ENCODE measurements at places on chromosomes 3 and 15.
A peak's percentile ranks its signal among the peaks of the same experiment; 100 is the strongest.

DNA sequence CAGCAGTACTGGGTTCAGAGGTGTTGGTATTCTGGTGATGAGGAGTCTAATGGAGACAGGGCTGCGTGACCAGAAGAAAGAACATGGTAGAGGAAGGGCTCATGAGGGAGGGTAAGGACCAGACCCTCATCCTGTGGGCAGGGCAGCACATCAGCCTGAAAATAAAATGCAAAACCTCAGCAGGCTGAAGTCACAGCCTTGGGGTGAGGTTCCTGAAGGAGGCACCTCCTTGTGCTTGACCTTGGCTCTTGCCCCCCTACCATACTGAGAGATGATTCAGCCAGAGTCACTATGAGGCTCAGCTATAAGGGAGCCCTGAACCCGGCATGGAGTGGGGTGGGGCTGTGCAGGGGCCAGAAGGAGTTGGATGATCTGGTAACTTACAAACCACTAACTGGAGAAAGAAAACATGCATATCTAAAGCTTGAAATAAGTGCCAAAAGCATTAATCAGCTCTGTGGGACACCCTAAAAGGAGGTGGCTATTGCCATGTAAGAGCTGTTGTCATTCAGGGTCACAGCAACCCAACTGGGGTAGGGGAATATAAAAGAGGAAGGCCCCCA is 60.2 kb downstream of the CORO2B start:
- H3K36me3 ChIP-seq: no peaks in the 10 kb centered on the region
- H3K4me3 ChIP-seq: no peak overlapping the region
- H3K4me1 ChIP-seq: no peaks in the 10 kb centered on the region
- no peak for DNase-seq
- no peaks in the 10 kb centered on the region for H3K27me3 ChIP-seq

- no peak for DNase-seq
- no peaks in the 10 kb centered on the region for H3K4me1 ChIP-seq
- H3K36me3 ChIP-seq: no peaks in the 10 kb centered on the region
- no peak overlapping the region for H3K4me3 ChIP-seq
- no peaks in the 10 kb centered on the region for H3K27me3 ChIP-seq
- H3K27ac ChIP-seq: no peak overlapping the region
Observed at GRCh38 chr3:41370307-41370706, 171.0 kb downstream of the CTNNB1 start.

GRCh38 chr15:37087131-37087588 is 13.2 kb downstream of the MEIS2 start:
- H3K4me1 ChIP-seq: no peaks in the 10 kb centered on the region

DNA sequence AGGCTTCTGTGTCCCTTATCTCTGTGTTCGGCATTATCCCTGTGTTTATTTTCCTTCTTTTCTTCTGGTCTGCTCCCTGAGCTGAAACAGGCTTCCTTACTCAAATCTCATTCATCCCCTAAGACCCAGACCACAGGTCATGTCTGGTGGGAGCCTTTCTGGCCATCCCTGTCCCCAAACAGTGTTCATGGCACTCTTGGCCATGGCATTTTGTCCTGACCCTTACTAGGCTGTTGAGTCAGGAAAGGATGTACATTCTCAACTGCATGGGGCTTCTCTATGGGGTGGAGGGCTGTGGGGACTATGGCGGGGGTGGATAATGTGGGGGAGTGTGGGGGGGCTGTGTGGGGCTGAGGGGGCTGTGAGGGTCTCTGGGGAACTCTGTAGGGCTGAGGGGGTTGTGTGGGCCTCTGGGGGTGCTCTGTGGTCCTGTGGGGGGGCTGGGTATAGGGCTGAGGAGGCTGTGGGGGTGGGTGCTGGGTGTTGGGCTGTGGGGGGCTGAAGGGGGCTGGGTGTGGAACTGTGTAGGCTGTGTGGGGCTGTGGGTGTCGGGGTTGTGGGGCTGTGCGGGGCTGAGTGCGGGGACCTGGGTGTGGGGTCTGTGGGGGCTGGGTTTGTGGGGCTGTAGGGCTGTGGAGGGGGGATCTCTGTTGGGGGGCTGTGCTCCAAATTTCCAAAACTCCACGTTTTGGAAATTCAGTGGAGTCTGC is 64.3 kb downstream of the KLF13 start:
- peaks cover 6% of the 10 kb centered on the region for H3K27me3 ChIP-seq
- no peaks in the 10 kb centered on the region for H3K36me3 ChIP-seq
- H3K27ac ChIP-seq: no peak overlapping the region

GRCh38 chr3:128066676-128067075 is 14.4 kb downstream of the SEC61A1 start:
- peaks cover 51% of the 10 kb centered on the region for H3K36me3 ChIP-seq
- no peaks in the 10 kb centered on the region for H3K4me1 ChIP-seq
- DNase-seq: no peak
- no peak overlapping the region for H3K27ac ChIP-seq
- H3K4me3 ChIP-seq: no peak overlapping the region

DNA sequence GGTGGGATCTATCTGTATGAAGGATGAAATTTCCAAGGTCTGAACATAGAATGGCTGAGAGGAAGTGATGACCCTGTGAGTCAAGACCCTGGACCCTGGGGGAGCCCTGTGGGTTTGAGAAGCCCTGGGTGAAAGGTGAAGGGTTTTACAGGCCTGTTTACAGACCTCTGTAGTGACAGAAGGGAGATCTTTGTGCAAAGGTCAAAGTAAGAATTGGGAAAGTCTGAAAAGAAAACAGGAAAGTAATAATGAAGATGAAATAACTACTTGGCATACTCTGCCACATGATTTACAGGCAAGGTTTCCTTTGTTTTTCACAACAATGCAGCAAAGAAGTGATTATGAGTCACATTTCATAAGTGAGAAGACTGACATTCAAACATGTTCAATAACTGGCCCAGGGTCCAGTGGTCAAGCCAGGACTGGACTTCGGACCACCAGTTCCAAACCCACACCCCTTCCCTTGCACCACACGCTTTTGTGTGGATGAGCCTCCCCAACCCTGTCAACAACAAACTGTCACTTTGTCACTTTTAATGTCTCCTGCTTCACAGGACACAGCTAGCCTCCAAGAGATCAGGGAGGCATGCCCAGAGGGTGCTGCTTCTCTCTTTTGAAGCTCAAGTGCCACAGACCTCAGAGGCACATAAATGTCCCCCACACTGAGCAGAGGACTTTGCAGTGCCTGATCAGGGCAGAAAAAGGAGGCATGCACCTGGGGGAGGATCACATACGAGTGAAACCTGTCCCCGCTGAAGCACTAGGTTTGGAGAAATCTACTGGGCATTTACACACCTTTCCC is 21.5 kb downstream of the CD86 start:
- no peaks in the 10 kb centered on the region for H3K27me3 ChIP-seq
- peaks cover 42% of the 10 kb centered on the region for H3K4me1 ChIP-seq
- H3K36me3 ChIP-seq: no peaks in the 10 kb centered on the region
- peak overlapping the region; percentile 85 for H3K27ac ChIP-seq
- H3K4me3 ChIP-seq: peak overlapping the region; percentile 82
- DNase-seq: peak; percentile 46

- peak; percentile 23 for DNase-seq
- H3K36me3 ChIP-seq: peaks cover 5% of the 10 kb centered on the region
- peak overlapping the region; percentile 97 for H3K27ac ChIP-seq
Observed at GRCh38 chr15:92901072-92901761, 1.1 kb downstream of the CHD2 start.

- H3K4me1 ChIP-seq: no peaks in the 10 kb centered on the region
- H3K36me3 ChIP-seq: no peaks in the 10 kb centered on the region
- DNase-seq: no peak
Observed at GRCh38 chr3:49665822-49666519, 8.2 kb upstream of the APEH start.

- H3K27me3 ChIP-seq: no peaks in the 10 kb centered on the region
- H3K4me3 ChIP-seq: no peak overlapping the region
- H3K36me3 ChIP-seq: no peaks in the 10 kb centered on the region
- peaks cover 13% of the 10 kb centered on the region for H3K4me1 ChIP-seq
Observed at GRCh38 chr15:54506977-54507524, 528.8 kb downstream of the UNC13C start.

DNA sequence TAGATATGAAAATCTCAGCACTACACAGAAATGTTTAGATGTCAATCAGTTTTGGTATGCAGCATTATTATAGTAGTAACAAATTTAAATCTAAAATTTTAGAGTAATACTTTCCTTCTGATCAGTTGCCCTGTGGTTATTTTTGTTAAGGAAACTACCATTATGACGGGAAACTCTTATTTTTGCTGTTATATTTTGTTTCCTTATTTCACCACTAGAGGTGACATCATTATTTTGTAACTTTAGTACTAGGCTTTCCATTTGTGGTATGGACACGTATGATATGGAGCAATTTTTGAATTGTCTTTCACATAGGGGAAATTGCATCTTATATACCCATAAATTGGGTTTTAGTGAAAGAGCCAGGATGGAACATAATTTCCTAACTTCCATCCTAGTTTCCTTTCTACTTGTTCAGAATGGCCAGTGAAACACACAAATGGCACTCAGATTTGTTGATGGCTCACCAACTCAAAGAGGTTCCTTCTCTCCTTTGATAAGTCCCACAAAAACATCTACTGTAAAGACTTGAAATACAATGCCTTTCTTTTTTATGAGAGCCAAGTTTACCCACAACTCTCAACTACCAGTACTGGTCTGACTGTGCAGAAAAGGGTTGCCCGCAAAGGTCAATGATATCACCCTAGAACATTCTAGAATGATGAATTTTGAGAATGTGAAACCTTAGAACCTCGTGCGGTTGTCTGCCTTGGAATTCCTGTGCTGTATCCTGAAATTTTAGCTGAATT is 19.4 kb upstream of the PPP4R2 start:
- no peak overlapping the region for H3K4me3 ChIP-seq
- no peak for DNase-seq
- H3K36me3 ChIP-seq: no peaks in the 10 kb centered on the region
- H3K4me1 ChIP-seq: no peaks in the 10 kb centered on the region
- H3K27ac ChIP-seq: no peak overlapping the region

GRCh38 chr3:42148982-42149432 is 57.9 kb downstream of the TRAK1 start:
- no peaks in the 10 kb centered on the region for H3K4me1 ChIP-seq
- no peaks in the 10 kb centered on the region for H3K27me3 ChIP-seq
- no peaks in the 10 kb centered on the region for H3K36me3 ChIP-seq
- no peak overlapping the region for H3K27ac ChIP-seq
- H3K4me3 ChIP-seq: no peak overlapping the region

GRCh38 chr3:99699841-99700240 is 61.4 kb downstream of the COL8A1 start:
- no peak overlapping the region for H3K27ac ChIP-seq
- H3K36me3 ChIP-seq: no peaks in the 10 kb centered on the region
- DNase-seq: peak; percentile 2
- no peaks in the 10 kb centered on the region for H3K4me1 ChIP-seq

GRCh38 chr3:125156456-125156855 is 56.1 kb downstream of the SLC12A8 start:
- no peak overlapping the region for H3K4me3 ChIP-seq
- no peaks in the 10 kb centered on the region for H3K36me3 ChIP-seq
- H3K27me3 ChIP-seq: no peaks in the 10 kb centered on the region
- H3K27ac ChIP-seq: no peak overlapping the region
- H3K4me1 ChIP-seq: peaks cover 7% of the 10 kb centered on the region

GRCh38 chr3:153169793-153170383 is 7.9 kb downstream of the RAP2B start:
- H3K4me3 ChIP-seq: no peak overlapping the region
- no peak for DNase-seq
- no peaks in the 10 kb centered on the region for H3K36me3 ChIP-seq
- H3K27ac ChIP-seq: no peak overlapping the region
- H3K4me1 ChIP-seq: peaks cover 17% of the 10 kb centered on the region

DNA sequence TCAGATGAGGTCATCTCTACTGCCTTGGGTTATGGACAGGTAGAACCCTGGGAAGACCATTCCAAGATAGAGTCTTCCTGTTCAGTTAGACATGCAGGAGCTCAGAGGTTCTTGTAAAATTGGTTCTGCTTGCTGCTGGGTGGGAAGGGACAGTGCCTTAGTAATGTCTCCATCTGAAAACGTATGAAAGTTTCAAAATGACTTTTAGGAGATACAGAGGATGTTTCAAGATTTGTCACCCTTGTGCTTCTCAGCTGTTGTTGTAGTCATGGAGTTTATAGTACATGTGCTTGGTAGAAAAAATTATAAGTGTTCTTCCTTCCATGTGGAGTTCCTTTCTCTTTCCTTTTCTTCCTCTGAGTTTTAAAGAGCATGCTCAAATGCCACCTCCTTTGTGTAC is 885.2 kb upstream of the CFAP20DC start:
- no peaks in the 10 kb centered on the region for H3K4me1 ChIP-seq
- no peaks in the 10 kb centered on the region for H3K36me3 ChIP-seq
- H3K27ac ChIP-seq: no peak overlapping the region
- no peak overlapping the region for H3K4me3 ChIP-seq
- DNase-seq: no peak

DNA sequence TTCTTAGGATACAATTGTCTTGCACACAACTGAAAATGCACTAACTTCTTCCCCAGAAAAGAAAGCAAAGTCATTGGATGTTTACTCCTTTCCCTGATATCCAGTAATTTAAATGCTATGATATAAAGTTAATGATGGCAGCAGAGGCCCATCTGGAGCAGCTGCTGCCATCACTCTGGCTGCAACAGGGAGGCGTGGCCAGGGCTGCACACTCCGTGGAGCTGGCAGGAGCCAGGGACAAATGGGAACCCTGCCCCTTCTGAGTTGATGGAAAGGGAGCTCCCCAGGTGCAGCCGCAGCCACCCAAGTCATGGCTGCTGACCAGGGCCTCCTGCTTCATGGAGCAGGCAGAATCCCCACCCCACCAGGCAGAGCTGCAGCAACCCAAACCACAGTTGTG is 72.6 kb upstream of the ALDH1A3 start:
- no peaks in the 10 kb centered on the region for H3K4me1 ChIP-seq
- no peaks in the 10 kb centered on the region for H3K36me3 ChIP-seq
- no peak overlapping the region for H3K4me3 ChIP-seq

DNA sequence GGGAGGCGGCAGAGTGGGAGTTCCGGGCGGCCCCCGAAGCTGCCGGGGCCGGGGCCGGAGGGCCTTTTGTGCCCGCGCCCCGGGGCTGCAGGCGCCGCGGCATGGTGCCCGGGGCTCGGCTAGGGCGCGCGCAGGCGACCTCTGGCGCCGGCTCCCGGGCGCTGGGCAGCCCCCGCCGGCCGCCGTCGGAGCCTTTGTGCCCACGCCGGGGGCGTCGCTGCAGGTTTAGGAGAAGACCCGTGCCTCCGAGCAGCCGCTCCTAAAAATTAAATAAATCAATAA is 299 bp downstream of the PAQR9 start:
- no peaks in the 10 kb centered on the region for H3K4me1 ChIP-seq
- H3K36me3 ChIP-seq: no peaks in the 10 kb centered on the region
- H3K27ac ChIP-seq: no peak overlapping the region
- no peak overlapping the region for H3K4me3 ChIP-seq
- DNase-seq: no peak
- H3K27me3 ChIP-seq: 0 out of 2 replicates have a peak, but pooled peaks cover 3% of the 10 kb centered on the region

- no peaks in the 10 kb centered on the region for H3K27me3 ChIP-seq
- H3K4me3 ChIP-seq: no peak overlapping the region
- H3K36me3 ChIP-seq: no peaks in the 10 kb centered on the region
- no peaks in the 10 kb centered on the region for H3K4me1 ChIP-seq
Observed at GRCh38 chr15:45234562-45235235, 17.3 kb upstream of the SLC28A2 start.
